ENCODE measurements at places on chromosomes 4 and X.

GRCh38 chr4:42843694-42844093, 48.8 kb upstream of the GRXCR1 start:
- DNase-seq = no peak

DNA sequence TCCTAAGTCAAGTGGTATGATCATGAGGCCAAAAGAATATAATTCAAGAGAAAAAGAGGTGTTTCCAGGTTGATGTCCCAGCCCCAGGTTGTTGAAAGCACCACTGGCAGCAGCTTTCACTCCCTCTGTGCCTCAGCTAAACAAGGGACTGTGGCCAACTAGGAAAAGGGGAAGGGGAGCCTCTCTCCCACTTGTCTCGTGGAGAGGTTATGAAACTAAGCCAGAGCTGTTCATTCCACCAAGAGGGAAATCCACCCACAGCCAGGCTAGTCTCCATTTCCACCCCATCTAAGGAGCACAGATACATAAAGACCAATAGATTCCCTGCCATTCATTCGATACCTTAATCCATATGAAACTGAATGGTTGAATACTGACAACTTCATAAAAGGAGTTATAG, 8.1 kb downstream of the ANXA5 start:
- no peak for DNase-seq

DNA sequence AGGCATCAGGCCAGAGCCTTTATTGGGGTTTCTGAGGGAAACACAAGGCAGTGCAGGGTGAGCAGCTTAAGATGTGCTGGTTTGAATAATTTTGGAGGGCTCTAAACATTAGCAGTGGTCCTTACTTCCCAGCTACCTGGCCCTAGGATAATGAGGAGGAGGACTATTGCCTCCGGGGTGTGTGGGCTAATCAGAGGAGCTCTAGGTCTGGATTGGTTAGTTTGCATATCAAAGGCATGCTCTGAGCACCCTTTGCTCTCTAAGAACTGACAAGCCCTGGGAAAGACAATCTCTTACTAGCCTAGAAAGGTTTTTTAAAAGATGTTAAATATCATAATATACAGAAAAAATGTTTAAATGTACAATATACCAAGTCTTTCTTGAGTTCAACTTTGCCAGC, 58.4 kb downstream of the RXFP1 start:
- DNase-seq = no peak

DNA sequence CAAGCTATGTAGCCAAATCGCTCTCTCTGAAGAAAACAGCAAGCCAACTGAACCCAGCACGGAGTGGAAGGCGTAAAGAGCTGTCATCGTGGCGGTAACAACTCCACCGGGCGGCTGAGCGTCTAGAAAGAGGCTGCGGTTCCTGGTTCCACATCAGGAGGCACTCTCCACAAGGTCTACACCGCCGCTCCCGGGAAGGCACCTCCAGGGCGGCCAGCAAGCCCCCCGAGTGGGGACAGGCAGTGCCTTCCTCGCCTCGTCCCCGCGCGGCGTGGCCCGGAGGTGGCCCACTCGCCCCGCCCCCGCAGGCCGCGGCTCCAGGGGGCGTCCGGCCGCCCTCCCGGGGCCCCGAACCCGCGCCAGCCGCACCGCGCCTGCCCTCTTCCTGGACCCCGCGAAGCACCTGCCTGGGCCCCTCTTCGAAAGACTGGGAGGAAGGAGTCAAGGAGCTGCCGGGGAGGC, 755 bp downstream of the KLHL8 start:
- peak; percentile 32 for DNase-seq

DNA sequence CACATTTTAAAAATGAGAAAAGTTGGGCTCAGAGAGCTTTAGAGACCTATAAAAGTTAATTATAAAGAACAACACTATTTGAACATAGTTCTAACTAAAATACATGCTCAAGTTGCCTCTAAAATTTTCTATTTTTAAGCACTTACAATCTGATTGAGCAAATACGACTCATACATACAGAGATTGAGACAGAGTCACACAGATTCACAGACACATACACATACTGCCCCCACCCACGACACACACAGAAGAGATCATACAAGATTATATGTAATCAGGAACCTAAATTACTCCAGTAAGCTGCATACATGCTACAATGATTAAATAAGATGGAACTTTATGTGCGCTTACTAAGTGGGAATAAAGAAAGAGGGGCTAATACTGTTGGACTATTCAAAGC, 2.7 kb upstream of the ASB5 start:
- DNase-seq = no peak

GRCh38 chr4:93779228-93779627, 49.3 kb upstream of the ATOH1 start:
- no peak for DNase-seq

GRCh38 chr4:79241846-79242245, 84.0 kb downstream of the NAA11 start:
- DNase-seq = no peak

DNA sequence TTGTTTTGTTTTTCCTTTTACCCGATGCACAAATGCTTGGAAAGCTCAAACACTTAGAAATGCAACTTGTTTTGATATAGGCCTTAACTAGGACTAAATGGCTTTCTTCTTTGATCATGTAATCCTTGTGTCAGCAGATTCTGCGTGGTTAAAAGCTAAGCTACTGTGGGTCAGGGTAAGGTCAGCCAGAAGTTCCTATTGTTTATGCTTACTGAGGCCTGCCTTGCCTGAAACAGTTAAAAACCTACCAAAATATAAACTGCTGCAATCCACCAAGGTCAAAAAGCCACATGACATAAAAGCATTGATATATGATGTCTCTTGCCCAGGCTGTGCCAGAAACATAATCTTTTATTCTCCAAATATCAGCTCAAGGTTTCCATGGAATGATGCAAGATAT, 223.4 kb downstream of the FAM47B start:
- no peak for DNase-seq

Measured in GM19239 (cell line).